Renal cortical epithelial cell (primary cell): ENCODE measurements at places on chromosomes 7 and 10.
A peak's percentile ranks its signal among the peaks of the same experiment; 100 is the strongest.

DNA sequence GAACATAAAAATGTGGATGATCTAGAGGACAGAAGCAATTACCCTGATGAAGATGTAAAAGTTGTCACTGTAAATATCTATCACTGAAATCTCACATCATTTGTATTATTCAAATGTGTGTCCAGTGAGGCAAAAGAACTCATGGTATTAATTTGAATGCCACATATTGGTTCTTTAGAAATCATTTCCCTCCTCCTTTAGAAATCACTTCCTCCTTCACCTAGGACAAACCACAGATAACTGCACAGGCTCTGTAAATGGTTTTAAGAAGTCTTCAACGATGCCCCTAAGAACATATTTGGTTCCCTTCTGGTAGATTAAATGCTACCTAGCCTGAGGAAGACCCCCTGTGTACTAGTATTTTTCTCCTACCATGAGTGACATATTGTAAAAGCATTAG, 33.1 kb upstream of the ZNF518A start:
- no peak for DNase-seq

DNA sequence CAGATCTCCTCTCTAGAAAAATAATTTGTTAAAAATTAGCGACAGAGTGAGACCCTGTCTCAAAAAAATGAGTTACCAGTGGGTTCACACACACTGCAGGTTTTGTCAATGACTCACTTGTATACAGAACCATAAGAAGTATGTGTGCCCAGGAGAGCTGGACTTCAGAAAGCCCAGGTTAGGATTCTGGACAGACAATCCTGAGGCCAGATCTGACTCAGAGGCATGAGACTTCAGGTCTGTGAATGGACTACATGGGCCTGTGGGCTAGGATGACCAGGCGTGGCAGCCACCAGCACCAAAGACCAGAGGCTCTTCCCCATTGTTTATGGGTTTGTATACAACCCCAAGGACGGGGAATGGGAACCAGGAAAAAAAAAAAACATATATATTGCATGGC, 9.3 kb upstream of the ZNF438 start:
- peak; percentile 84 for DNase-seq

GRCh38 chr7:31043051-31043471, 9.0 kb upstream of the ADCYAP1R1 start:
- DNase-seq: no peak

GRCh38 chr10:48655411-48656240, 29.0 kb upstream of the WDFY4 start:
- DNase-seq: peak; percentile 87

GRCh38 chr7:1713502-1714484, 43.7 kb downstream of the ELFN1 start:
- DNase-seq: no peak

DNA sequence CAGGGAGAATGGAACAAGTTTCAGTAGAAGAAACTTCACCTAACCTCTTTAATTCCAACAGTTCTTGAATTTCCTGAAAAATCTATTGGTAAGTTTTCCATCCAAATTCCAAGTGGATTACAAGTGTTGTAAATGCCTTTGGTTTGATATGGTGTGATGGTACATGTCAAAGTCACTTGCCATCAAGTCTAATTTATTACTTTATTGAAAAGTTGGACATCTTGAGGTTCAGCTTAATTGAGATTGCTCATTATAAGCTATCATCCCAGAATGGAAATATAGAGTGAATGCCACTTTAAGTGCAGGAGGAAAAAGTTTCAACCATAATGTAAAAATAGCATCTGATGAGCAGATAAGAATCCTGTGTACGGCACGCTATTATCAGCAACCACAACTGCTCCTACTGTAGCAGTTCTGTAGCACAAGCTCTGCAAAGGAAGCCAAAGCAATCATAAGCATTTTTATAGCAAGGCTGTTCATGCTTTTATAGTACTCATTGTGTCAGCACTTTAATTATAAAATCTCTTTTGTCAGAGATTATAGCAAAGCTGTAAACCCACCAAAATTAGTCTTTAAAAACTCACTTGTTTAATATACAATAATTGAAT, 991.8 kb upstream of the PHF14 start:
- no peak for DNase-seq

GRCh38 chr10:17200001-17200911, 1.2 kb downstream of the TRDMT1 start:
- peak; percentile 52 for DNase-seq

DNA sequence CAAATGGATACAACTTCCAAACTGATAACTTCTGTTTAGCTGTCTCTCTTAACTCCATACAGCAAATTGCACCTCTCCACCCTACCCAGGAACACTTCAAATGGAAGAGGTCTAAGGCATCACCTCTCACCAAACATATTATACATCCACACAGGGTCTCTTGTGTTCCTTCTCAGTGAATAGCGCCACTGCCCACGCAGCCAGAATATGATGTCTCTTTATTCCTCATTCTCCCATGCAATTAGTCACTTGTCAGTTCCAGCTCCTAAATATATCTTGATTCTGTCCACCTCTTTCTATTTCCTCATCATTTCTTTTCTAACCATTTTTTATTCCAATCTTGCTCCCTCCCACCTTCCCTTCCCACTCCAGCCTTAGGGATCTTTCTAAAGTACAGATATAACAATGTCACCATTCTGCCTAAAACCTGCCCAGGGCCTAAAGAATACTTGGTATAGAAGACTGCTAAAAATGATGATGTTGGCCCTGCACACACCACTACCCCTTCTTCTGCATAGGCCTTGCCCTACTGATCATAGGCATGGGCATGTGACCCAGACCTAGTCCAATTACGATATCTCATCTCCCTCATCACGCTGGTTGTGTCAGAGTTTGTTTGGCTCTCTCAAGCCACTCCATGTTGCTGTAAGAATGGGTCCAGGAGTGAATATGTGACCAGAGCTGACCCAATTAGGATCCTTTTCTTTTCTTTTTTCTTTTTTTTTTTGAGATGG, 5.7 kb upstream of the TSPAN14 start:
- no peak for DNase-seq

GRCh38 chr7:156184164-156184563, 371.9 kb upstream of the SHH start:
- peak; percentile 4 for DNase-seq

DNA sequence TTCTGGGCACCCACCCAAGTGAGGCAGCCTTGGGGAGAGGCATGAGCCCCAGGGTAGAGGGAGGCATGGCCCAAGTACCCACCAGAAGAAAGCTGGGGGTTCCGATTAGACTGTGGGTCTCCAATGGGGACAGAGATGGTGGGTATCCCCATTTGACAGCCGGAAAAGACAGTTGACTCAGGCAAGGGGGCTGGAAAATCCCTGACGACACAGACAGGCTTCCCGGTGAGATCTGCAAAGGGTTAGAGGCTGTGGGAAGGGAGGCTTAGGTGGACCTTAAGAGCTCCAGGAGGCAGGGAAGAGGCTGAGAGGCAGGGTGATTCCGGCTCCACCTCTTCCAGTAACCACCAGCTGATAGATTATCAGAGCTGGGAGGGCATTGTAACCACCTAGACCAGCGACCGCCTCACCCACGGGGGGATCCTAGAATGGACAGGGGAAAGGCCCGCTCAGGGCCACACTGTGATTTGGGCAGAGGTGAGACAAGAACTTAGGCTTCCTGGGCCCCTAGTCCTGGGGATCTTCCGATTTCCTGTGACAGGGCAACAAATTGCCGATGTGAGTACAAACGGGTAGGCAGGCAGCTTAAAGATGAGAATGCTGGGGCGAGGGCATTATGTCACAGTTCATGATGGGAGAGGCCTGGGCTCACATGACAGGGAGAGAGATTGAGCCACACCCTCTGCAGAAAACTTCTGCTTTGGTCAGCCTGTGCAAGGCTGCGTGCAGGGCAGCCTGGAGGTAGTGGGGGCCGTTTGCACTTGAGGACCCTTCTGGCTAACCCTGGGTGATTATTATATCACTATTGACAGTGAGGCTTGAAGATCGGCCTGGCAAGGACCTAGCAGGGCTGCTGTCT, 5.4 kb downstream of the TBATA start:
- DNase-seq: no peak

GRCh38 chr7:34806831-34807230, 148.8 kb downstream of the NPSR1 start:
- DNase-seq: no peak

GRCh38 chr10:132810807-132811700, 25.1 kb upstream of the NKX6-2 start:
- no peak for DNase-seq

- DNase-seq: peak; percentile 18
These were observed 26.7 kb downstream of the SHH start for GRCh38 chr7:155785536-155785935.

- DNase-seq: peak; percentile 48
These were observed 63.0 kb downstream of the RALA start for GRCh38 chr7:39686261-39686924.
